Liver (tissue), 10 donors: ENCODE measurements at places on chromosomes 2 and 18.
A peak's percentile ranks its signal among the peaks of the same experiment; 100 is the strongest.

- no peak for DNase-seq
Measured at GRCh38 chr2:169562519-169562918, 11.1 kb downstream of the FASTKD1 start.

GRCh38 chr18:69400253-69400975, at the start of gene DOK6:
Gene DOK6, plus strand, starts transcription at chr18:69400888.
- peak; percentile 36 for DNase-seq

GRCh38 chr2:112087346-112088020, 32.4 kb downstream of the TMEM87B start:
- DNase-seq, result no peak

DNA sequence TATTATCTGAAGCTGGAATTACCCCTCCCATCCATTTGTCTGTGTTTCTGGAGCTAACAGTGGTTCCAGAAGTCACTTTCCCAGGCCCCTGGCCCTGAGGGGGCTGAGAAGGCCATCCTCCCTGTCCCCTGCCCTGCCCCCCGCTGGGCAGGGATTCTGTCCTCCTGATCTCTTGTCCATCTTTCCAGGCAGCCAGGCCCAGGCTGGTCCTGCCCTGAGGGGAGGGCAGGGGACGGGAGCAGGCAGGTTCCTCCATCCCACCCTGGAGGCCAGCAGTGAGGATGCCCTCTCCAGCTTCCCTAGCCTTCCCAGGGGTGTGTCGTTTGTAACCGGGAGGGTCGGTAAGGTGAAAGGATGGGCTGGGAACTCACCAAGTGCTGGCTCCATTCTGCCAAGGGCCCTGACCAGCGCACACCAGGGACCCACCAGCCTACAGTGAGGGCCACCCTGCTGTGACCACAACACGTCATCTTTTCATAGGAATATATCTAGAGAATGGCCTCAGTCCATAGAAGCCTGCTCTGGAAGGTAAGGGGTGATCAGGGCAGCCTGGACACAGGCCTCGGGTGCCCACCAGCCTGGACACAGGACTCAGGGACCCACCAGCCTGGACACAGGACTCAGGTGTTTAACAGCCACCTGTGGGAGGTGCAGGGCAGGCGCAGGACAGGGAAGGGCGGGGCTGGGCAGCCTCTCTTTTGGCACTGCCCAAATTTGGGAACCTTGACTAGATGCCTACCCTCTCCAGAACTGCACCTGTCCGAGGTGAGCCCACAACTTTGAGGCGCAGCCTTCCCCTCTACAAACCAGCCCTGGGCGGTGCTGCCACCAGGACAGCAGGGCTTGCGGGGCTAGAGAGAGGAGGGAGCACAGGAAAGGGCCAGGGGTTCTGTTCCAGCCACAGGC, 35.8 kb upstream of the GPC1 start:
- no peak for DNase-seq

DNA sequence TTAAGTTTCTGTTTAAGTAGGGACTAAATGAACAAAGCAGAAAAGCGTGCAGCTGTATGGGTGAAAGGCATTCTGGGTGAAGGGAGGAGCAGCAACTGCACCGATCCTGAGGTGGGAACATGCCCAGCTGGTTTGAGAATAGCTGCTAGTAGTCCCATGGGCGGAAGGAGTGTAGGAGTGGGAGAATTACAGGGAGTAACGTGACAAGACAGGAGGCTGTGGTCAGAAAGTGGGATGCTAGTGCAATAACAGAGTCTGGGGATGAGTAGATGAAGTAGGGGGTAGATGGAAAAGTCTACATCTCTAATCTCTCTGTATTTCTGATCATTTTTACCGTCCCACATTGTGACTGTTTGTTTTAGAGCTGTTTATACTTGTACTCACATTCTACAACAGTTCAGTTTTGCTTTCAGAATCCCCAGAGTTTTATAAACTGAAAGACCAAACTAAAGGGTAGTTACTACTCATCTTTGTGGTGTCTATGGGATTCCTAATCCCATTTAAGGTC, 118.9 kb downstream of the LCLAT1 start:
- no peak for DNase-seq
